ENCODE measurements at places on chromosomes 7 and 10. TPM values are rescaled to one million over a fixed set of nuclear protein-coding genes. Genes with fewer than 3 reads are reported as not detected.
A peak's percentile ranks its signal among the peaks of the same experiment; 100 is the strongest.

UTF1 gene
- total RNA-seq = 0.18 TPM

DNA sequence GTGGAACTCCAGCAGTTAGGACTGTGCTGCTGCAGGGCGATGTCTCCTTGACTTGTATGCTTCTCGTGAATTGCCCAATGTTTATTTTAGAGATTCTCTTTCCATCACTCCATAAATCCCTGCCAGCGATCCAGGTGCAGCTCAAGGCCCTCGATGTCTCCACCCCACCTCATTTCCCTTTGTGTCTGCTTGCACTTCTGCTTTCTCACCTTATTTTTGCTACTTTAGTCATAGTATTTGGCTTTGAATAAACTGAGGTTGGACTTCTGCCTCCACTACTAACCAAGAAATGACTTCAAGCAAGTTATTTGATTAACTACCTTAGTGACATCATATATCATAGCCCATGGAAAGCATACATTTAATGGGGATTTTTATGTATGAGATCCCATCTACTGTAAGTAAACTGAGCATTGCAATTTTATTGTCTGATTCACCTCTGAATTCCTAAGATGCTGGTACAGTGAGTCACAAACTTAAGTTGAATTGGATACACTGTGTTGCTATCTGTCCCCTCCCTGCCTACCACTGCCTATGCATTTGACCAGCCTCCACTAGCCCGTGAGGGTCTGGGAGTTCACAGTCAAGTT is 255.8 kb downstream of the ABCA13 start:
- no peaks in the 10 kb centered on the region for H3K27me3 ChIP-seq
- peak; percentile 73 for DNase-seq
- H3K4me1 ChIP-seq = peaks cover 19% of the 10 kb centered on the region
- no peaks in the 10 kb centered on the region for H3K36me3 ChIP-seq
- H3K27ac ChIP-seq = peak overlapping the region; percentile 39

GRCh38 chr10:88805361-88805760 is 2.8 kb downstream of the LIPM start:
- H3K27me3 ChIP-seq = no peaks in the 10 kb centered on the region
- peaks cover 7% of the 10 kb centered on the region for H3K4me1 ChIP-seq

DNA sequence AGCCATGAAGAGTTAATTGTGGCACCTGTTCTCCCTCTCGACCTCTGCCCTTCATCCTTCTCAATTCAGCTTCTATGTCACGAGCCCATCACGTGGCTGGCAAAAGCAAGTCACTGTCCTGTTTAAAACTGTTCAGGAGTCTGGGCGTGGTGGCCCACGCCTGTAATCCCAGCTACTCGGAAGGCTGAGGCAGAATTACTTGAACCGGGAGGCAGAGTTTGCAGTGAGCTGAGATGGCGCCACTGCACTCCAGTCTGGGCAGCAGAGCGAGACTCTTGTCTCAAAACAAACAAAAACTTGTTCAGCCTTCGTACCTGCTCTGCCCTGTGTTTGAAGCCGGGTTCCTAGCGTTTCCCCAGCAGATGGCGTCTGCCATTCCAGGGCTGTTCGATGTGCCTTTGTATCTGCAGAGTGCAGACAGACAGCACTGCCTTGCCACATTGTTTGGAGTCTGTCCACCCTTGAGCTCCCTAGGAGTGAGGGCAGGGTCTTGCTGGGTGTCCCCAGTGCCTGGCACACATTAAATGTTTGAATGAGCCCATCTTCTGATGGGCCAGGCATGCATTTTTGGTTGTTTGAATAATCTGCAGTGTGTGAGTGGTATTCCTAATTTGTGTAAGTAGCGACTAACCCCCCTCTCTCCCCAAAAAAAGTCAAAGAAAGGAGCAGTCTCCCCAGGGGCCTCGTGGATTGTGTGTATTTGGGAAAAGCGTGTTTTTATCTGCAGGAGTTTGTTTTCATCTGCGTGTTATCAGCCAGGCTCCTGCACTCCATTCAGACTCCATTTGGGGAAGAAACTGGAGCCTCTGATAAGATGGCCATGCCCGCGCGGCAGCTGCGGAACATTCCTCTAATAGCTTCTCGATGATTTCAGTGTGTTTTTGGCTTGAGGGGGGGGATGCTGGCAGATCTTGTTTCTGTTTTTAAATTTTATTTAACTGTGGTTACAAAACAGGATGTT is 61.2 kb downstream of the DNAJB6 start:
- DNase-seq = peak; percentile 64
- H3K4me3 ChIP-seq = no peak overlapping the region
- H3K36me3 ChIP-seq = peaks cover 8% of the 10 kb centered on the region
- H3K27me3 ChIP-seq = no peaks in the 10 kb centered on the region
- H3K4me1 ChIP-seq = peaks cover 17% of the 10 kb centered on the region
- peak overlapping the region; percentile 46 for H3K27ac ChIP-seq

BICC1 gene
- 37.5 TPM for total RNA-seq

GRCh38 chr7:79465551-79465950 is 12.1 kb upstream of the MAGI2 start:
- H3K27ac ChIP-seq = no peak overlapping the region
- no peak for DNase-seq
- peaks cover 5% of the 10 kb centered on the region for H3K36me3 ChIP-seq

TFR2 gene
- total RNA-seq = 0.50 TPM

GRCh38 chr10:127881262-127881661 is 11.5 kb downstream of the CLRN3 start:
- no peaks in the 10 kb centered on the region for H3K36me3 ChIP-seq
- no peak overlapping the region for H3K4me3 ChIP-seq
- no peak overlapping the region for H3K27ac ChIP-seq
- peaks cover 2% of the 10 kb centered on the region for H3K27me3 ChIP-seq
- no peaks in the 10 kb centered on the region for H3K4me1 ChIP-seq

PTPRN2 gene
- not detected for total RNA-seq

ASAH2 gene
- 2.4 TPM for total RNA-seq

GRCh38 chr7:77337456-77337990 is 78.6 kb downstream of the GSAP start:
- H3K36me3 ChIP-seq = no peaks in the 10 kb centered on the region
- H3K27me3 ChIP-seq = no peaks in the 10 kb centered on the region
- no peak overlapping the region for H3K27ac ChIP-seq
- DNase-seq = no peak

GRCh38 chr7:87223666-87224065 is 4.1 kb upstream of the TMEM243 start:
- H3K27ac ChIP-seq = no peak overlapping the region
- H3K27me3 ChIP-seq = peaks cover 6% of the 10 kb centered on the region
- no peak overlapping the region for H3K4me3 ChIP-seq
- no peak for DNase-seq
